ENCODE measurements at places on chromosomes 3 and 15.

GRCh38 chr3:134609821-134610431, 40.9 kb downstream of the KY start:
- DNase-seq: no peak

DNA sequence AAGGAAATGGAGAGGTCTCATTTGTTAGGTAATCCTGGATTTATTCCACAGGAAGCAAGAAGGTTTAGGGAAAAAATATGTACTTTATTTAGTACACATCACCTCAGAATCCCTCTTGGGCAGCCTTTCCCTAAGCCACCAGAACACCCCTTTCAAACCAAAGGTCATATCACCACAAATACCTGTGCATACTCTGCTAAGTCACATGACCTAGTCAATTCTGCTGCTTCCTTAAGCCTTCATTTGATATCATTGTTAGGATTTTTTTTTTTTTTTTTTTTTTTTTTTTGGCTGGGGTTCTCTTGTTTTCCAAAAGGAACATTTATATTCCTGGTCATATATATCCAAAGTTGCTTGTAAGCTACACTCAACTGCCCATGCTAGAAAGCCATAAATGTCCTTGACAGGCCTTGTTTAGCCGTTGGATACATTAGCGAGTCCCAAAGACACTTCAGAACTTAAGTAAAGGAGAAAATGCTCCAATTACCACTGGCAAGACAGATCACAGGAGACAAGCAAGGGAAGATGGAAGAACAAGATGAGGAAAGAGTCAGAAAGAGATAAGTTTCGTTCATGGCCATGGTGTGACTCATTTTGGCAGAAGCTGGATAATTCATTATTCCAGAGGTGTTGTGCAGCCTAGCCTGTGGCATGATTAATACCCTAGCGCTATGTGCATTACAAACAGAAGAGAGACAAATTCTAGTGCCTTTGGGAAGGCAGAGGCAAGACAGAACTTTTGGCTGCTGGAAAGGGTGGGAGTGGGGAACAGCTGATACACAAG, 155.6 kb upstream of the SLC2A2 start:
- no peak for DNase-seq

DNA sequence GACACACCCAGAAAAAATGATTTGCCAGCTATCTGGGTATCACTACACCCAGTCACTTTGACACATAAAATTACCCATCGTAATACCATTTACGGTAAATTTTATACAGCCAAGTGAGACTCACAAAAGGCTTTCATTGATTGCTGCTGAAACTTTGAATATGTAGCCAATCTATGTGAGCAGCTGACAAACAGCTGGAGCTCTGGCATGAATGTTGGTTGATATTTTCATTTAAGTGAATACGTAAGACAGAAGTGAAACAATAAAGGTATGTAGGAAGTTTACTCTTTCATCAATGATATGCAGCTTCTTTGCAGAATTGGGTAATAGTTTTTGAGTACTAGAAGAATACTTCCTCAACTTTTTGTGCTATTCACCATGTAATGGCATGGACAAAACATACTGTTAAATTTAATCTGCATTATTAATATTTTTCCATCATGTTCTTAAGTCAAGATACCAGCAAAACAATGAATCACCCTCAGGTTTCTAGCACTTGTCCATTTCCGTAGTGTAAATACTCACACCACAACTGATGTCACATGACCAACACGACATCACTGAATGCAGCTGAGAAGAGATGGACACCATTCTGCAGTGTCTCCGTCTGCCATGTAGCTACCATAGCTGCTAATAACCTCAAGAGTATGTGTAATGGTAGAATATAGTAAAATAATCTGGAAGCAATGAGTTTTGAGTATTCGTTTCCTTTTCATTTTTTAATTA, 205.9 kb upstream of the HES1 start:
- no peak for DNase-seq

DNA sequence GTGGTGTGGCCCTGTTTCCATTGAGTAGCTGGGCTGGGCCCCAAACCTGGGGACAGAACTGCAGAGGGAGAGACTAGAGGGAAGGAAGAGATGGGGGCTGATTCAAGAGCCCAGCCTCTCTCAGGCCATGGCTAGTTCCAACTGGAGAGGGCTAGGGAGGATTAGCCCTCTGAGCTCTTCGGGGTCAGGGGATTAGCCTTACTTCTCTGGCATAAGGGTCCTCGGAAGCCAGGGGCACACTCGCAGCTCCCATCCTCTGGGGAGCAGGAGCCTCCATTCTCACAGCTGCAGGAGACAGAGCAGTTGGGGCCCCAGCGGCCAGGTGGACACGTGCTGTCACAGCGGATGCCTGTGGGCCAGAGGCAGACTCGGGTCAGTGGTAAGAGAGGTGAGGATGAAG, 53.3 kb downstream of the RAB11A start:
- DNase-seq: no peak

DNA sequence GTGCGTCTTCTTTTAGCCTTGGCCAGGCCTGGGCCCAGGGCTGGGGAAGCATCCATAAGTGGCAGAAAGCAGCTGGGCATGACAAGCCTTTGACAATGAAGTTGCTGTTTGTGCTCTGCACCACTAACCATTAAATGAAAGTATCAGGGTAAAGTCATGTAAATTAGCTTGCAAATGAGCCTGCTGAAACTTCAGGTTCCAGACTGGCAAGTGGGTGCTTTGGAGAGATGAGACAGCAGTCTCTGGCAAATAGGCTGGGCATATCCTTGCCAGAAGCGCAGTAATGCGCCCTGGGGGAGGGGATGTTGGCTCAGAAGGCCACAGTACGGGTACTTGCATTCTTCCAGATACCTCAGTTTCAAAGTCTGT, 40.7 kb downstream of the RAB6B start:
- DNase-seq: no peak

DNA sequence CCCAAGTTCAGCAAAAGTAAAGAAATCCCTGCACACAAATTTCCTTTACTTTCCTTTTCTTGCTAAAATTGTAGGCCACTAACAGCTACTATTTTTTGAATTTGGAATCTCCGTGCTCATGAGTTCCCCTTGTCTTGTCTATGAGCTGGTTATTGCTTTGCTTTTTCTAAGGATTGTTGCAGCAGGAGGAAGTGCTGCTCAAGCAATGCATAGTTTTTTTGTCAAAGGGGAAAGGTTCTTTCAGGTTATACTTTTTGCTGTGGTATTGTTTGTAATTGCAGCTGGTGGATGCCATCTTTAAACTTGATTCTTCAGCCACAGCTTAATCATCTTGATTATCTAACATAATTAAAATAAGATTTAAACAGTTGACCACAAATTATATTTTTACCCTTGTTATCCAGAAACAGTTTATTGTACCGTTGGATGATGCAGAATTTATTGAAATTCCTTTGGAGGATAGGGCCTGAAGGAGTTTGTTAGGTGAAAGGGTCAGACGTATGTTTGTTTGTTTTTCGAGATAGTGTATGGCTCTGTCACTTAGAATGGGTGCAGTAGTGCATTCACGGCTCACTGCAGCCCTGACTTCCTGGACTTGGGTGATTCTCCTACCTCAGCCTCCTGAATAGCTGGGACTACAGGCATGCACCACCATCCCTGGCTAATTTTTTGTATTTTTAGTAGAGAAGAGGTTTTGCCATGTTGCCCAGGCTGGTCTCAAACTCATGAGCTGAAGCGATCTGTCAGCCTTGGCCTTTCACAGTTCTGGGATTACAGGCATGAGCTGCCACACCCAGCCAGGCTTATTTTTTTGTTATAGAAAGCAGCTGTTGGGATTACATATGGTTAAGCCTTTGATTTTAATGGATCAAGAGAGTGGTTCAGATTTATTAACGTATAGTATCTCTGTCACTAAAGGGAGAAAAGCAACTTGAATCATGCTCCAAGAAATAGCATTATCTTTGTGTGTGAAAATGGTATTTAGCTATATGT, 11.7 kb downstream of the MGA start:
- no peak for DNase-seq

- DNase-seq: no peak
Observed at GRCh38 chr3:155233213-155233612, 60.3 kb downstream of the STRIT1 start.

DNA sequence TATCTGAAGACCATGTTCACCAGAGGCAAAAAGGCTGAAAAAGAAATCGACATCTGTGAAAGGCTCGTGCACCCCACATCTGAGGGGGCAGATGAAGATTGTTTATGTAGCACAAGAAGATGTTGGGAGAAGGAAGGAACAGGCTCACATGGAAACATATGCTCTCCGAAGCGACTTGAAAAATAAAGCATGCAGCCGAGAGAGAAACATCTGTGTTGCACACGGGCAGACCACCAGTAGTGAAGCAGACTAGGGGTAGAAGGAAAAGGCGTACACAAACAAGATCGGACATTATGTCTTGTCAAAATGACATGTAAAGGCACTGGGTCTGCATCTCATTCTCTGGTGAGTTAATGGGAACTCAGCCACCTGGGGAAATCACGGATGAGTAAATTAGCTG, 356.5 kb downstream of the ZIC4 start:
- DNase-seq: no peak

GRCh38 chr3:183185696-183186095, 23.2 kb upstream of the LAMP3 start:
- DNase-seq: no peak

GRCh38 chr15:69735121-69735520, 282.5 kb downstream of the RPLP1 start:
- no peak for DNase-seq

GRCh38 chr15:99511531-99511865, 54.3 kb upstream of the MEF2A start:
- no peak for DNase-seq

DNA sequence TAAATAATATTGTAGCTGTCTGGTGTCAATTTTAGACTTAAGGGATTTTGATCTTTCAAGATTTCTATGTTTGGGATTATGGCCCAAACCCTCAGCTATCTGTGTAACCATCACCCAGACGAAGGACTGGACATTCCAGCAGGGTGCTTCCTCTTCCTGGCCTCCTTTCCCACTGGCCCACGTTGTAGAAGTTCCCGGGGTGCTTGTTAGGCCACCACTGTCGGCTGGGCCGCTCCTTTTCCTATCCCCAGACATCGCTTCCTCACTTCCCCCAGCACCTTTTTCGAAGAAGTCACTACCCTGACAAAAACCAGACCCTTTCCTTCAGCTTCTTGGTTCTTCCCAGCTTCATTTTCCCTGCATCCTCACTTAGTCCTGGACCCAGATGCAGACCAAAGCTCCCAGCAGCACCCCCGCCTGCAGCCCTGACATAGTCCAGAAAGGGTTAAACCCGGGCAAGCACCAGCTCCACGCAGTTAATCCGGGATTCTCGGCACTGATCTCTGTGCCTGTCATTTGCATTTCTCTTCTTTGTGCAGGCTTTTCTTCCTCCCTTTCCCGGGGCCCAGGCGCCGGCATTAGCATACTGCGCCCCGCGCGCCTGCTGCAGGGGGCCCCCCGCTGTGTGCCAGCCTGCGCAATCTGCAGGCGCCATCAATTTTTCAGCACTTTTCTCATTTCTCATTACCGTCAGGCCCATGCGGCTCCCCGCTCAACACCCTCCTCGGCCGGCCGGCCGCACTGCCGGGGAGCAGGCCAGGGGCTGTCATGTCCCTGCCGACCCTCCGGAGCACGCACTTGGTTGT, 90.6 kb downstream of the ZNF621 start:
- DNase-seq: no peak

DNA sequence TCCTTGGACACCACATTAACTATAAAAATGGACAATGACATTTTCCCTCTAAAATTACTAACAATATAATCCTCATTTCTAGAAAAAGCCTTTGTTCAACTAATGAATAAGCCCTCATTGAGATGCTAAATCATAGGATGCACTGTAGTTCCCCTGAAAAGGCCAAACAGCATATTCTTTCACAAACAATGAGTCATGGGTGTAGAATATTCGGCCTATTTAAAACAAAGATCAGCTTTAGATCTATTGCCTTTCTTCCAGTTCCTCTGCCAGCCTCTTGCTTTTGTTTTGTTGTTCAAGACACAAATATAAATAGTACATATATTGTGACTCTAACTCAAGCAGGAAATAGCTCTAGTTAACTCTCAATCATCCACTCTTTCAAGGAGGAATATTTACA, 82.5 kb downstream of the ADAM10 start:
- DNase-seq: no peak

GRCh38 chr15:83653288-83653638, 660 bp upstream of the ADAMTSL3 start:
- DNase-seq: no peak

GRCh38 chr3:38655708-38656300, 6.3 kb upstream of the SCN5A start:
- DNase-seq: no peak

- peak; percentile 64 for DNase-seq
Observed at GRCh38 chr3:154120961-154121700, at the start of gene ARHGEF26. ARHGEF26 (plus strand) TSS chr3:154121390; CDS start chr3:154121993, 603 bp downstream.

DNA sequence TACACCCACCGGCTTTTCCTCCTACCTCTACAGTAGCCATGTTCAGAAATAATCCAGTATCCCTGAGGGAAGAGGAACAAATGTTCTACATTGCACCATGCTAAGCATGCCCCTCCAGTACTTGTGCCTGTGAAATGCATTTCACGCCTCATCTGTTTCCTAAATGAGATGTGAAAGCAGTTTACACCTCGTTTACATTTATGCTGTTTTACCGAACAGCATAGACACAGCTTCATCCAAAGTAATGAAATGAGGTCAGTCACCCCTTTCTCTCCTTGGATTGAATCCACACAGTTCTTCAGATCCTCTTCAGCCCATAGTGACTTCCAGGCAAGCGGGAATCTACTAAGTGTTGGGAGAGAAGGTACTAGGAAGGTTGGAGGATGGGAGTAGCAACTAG, 514.3 kb downstream of the PDCD6IP start:
- DNase-seq: no peak

DNA sequence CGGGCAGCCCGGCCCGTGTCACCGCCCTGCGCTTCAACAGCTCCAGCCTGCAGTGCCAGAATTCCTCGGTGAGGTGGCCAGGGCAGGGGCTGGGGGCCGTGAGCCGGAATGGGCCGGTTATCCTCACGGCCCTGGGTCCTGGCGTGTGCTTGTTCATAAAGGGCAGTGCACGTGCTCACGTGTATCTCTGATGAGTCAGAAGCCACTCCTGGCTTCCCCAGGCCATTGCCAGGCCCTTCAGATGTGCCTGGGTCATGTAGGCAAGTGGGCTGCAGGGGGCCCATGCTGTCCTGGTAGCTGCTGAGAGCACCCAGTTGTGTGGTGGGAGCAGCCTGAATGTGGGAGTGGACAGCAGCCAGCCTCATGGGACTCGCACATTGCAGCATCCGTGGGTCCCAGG, 29.2 kb downstream of the PLXNA1 start:
- DNase-seq: no peak

DNA sequence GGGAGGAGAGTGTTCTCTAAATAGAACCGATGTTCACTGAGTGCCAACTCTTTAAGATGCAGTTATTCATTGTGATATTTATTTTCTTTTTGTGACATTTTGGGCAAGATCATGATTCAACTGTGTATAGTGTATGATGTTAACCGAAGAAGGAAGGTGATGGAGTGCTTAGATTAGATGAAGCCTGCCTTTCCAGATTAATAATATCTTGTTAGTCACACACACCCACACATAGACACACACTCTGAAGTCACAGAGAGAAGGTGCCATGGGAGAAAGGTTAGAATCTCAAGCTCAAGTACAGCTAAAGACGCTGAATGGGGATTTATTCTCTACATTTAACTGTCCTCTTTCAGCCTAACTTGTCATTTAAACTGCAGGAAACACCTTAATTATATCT, 77.0 kb downstream of the SLC9A9 start:
- no peak for DNase-seq

- no peak for DNase-seq
Observed at GRCh38 chr3:196757876-196758739, 18.5 kb downstream of the PAK2 start.

- no peak for DNase-seq
Observed at GRCh38 chr15:49064281-49064653, 18.0 kb upstream of the SECISBP2L start.

GRCh38 chr3:183427876-183428446, 458 bp downstream of the MCF2L2 start:
- DNase-seq: no peak

- no peak for DNase-seq
Observed at GRCh38 chr3:10944866-10945265, 47.7 kb upstream of the SLC6A1 start.

All from stimulated activated CD8-positive, alpha-beta memory T cell treated with anti-CD3 and anti-CD28 coated beads, Interleukin-15, amount 100 ng/mL, for 4 hours (primary cell).